Non-pigmented ciliary epithelial cell (primary cell): ENCODE measurements at places on chromosomes 1 and 21.
A peak's percentile ranks its signal among the peaks of the same experiment; 100 is the strongest.

DNA sequence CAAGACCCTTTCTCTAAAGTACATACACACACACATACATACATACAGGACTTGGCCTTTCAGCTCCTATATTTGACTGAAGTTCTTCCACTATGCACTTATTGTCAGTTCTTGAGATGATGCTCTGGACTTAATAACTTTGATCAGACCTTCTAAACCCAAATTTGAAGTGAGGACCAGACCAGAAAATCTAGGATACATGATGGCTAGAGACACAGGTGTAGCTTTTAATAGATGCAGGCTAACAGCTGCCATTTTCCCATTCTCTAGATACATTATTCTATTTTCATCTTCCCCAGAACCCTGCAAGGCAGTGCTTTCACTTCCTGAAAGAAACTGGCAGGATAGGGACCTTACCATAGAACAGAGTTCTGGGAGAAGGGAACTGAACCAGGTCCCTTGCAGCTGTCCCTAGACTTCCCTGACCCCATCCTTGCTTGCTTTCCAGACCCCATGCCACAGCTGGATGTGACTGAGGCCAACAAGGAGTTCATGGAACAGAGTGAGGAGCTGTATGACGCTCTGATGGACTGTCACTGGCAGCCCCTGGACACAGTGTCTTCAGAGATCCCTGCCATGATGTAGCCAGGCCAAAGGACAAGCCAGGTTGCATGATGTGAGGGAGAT, 14.9 kb upstream of the RAB42 start:
- DNase-seq: no peak

- DNase-seq: no peak
Observed at GRCh38 chr1:240100371-240100934, 8.8 kb downstream of the FMN2 start.

DNA sequence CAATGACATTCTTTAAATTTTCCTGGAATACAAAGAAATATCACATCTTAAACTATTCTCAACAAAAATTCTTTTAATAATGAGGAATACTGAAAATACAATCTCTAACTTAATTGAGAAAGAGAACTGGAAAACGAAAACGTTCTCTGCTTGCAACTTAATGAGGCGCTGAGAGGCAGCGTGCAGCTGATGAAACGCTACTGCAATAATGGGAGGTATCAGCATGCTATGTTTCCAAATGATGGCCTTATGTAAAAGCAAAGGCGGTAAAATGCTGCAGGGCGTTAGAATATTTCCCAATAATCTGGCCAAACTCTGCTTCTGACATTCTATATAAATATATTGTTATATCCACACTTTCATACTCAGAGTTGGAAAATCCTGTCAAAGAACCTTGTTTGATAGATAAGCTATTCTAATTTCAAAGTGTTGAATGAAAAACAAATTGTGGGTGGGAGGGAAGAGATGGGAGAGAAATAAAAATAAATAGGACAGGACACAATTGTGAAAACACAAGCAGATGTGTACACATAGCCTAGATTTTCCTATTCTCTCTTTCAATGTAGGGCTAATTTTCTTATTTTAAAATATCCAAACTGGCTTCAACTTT, 70.9 kb downstream of the APP start:
- no peak for DNase-seq

- DNase-seq: no peak
Observed at GRCh38 chr1:2299131-2299627, 71.1 kb downstream of the SKI start.

DNA sequence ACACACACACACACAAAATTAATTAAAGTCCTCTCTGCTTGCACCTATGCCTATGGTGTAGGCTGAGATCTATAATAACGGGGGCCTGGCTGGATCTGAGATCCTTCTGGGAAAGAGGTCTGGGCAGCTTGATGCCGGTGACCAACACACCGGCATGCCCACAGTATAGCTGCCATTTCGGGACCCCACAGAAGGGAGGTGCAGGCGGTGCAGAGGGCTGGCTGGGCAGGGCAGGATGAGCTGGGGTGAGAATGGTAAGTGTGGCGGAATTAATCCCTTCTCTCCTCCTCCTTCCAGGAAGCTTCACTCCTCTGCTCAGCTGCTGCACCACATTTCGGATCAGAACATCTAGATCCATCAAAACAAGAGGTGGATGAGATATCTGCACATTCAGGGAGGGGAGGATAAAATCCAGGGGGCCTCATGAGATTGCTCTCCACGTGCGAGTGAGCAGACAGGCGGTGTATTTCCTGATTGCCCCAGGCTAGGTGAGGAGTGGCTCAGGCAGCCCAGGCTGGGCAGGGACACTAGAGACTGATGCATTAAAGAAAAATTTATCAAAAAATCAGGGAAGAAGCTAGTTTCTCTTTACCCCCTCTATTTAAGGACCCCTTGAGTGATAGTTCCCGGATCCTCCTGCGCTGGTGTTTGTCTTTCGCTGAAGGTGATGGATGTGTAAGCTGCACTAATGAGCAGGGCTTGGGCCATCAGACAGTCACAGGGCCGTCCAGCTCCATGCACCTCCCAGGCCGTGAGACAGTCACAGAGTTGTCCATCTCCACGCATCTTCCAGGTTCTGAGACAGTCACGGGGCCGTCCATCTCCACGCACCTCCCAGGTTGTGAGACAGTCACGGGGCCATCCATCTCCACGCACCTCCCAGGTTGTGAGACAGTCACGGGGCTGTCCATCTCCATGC, 449.9 kb downstream of the PTPRU start:
- DNase-seq: no peak

- DNase-seq: peak; percentile 63
Observed at GRCh38 chr1:240474133-240474614, 137.8 kb downstream of the GREM2 start.

GRCh38 chr21:35245879-35246278, 196.8 kb upstream of the RUNX1 start:
- no peak for DNase-seq

- no peak for DNase-seq
Observed at GRCh38 chr1:16385659-16386453, 18.8 kb downstream of the SZRD1 start.

GRCh38 chr1:234528074-234528865, 49.3 kb upstream of the TARBP1 start:
- DNase-seq: no peak

DNA sequence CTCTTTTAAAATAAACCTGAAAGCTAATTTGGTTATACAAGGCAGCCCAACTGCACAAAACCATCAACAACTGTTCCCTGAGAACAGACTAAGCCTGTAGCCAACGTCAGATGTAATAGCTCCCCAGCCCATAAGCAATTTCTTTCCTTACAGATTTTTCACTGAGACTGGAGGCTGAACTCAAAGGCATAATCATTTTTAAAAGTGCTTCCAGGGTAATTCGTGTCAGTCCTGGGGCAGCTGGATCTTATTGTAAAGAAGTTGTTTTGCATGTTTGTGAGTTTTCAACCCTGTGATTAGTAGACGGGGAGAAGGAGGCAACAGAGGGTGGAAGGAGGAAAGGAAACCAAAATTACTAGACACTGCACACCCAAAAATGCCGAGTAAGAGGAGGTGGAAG, 3.2 kb downstream of the DPT start:
- no peak for DNase-seq

DNA sequence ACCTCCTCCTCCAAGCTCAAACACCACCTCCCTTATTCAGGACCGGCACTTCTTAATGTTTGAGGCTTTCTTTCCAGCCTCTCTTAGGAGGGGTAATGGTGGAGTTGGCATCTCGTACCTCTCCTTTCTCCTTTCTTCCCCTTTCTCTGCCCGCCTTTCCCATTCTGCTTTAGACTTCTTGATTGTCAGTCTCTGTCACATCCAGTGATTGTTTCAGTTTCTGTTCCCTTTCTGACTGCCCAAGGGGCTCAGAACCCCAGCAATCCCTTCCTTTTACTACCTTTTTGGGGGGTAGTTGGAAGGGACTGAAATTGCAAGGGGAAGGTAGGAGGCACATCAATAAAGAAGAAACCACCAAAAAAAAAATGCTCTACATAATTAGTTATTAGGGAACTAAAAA, 5.6 kb downstream of the ELK4 start:
- no peak for DNase-seq

GRCh38 chr1:78304761-78305160, 186.0 kb upstream of the PTGFR start:
- no peak for DNase-seq

GRCh38 chr1:243801378-243801777, 48.7 kb downstream of the AKT3 start:
- DNase-seq: no peak

DNA sequence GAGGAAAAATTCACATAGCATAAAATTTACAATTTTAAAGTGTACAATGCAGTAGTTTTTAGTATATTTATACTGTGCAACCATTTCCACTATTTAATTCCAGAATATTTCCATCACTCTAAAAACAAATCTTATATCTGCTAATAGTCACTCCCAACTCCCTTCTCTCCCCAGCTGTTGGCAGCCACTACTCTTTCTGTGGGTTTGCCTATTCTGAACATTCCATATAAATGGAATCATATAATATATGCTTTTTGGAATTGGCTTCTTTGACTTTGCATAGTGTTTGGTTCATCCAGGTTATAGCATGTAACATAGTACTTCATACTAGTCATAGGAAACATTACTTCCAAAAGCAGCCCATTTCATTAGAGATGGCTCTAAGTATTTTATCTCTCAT, 25.0 kb upstream of the TMEM39B start:
- no peak for DNase-seq

DNA sequence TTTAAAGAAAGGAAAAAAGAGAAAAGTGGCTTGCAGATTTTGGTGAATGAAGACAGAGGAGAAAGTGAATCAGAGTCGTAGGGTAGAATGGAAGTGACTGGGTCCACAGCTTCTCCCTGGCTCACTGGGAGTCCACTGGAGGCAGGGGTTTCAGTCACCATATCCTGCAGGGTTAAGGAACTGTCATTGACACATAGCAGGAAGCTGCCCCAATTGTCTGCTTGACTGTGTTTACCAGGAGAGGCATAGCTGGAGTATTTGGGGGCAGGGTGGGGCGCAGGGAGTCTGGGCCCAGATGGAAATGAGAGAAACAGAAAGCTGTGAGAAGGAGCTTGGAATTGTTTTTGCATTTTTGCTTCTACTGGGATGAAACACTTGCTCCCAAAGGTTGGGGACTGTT, 228.8 kb upstream of the CSF3R start:
- no peak for DNase-seq

DNA sequence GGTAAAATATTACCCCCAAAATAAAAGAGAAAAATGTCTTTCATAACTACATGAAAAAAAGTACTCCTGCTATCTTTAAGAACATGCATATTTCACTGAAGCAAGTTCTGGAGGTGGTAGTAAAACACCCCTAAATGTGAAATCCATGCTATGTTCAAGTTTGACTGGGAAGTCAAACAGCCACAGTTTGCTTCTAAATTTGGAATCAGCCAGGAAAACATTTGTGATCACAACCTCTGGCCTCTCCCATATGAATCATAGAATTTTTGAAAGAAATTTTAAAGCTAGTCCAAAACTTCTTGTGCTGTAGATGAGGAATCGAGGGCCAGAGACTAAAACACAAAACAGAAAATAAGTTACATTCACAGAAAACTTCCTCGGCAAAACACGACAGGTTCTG, 6.6 kb downstream of the SORT1 start:
- DNase-seq: no peak

DNA sequence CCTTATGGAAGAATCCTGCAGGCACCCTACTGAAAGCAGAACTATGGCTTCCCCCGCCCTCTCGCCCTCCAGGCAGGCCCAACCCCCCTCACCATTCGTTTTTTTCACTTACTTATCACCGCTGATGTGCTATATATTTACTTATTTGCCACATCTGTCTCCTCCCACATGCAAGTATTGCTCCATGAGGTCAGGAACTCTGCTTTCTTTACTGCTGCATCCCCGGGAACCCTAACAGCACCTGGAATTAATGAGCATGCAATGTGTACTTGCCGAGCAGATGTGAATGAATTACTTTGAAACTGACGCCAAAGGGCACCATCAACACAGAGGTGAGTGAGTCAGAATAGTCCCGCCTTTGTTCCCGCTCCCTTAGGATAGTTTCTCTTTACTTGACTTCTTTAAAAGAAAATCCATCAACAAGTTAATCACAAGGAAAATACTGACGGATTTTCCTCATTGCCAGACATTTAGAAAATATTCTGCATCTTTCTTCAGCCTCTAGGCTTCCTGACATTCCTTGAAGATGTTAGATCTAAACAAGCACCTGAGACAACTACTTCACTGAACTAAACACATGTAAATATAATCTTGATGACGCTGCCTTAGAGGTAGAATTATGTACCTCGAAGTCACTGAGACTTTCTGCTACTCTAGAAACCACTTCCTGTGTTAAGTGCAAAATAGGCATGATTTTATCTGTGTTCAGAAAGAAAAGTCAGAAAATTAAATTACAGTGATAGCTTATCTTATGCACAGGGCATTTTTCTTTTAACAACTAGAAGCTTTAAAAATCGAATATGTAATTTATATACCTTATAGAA, 17.5 kb upstream of the RAB4A start:
- DNase-seq: no peak

- no peak for DNase-seq
Observed at GRCh38 chr1:151721788-151722510, 627 bp downstream of the RIIAD1 start.

GRCh38 chr1:17597651-17598050, 58.2 kb downstream of the ARHGEF10L start:
- no peak for DNase-seq

GRCh38 chr1:37890378-37891014, 31.1 kb upstream of the MTF1 start:
- DNase-seq: no peak

DNA sequence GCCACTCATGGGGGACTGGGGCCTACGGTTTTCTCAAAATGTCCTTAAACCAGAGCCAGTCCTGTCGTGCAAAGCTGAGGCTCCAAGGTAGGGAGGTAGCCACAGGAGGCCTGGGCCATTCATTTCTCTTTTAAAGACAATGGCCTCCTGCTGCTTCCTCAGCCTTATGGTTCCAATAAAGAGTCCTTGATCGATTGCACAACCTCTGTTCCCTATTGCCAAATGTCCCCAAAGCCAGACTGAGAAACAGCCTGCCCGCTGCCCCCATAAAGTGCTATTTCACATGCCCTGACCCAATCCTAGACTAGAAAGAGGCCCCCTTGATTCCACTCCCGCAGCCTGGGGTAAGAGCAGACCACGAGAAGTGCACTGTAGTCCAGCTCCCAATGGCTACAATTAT, 166.7 kb downstream of the CLIC6 start:
- DNase-seq: no peak

- DNase-seq: no peak
Observed at GRCh38 chr1:203369666-203370065, 18.7 kb upstream of the FMOD start.

GRCh38 chr1:179121159-179121938, 39.5 kb downstream of the TOR3A start:
- no peak for DNase-seq

- DNase-seq: no peak
Observed at GRCh38 chr1:234633246-234634003, 23.4 kb upstream of the IRF2BP2 start.

GRCh38 chr1:153563991-153564390, 1.7 kb downstream of the S100A2 start:
- DNase-seq: no peak

- no peak for DNase-seq
Observed at GRCh38 chr1:203672346-203672745, 45.7 kb downstream of the ATP2B4 start.
